ENCODE measurements at places on chromosomes 1 and 21.

- no peak for DNase-seq
Measured at GRCh38 chr1:97093741-97094140, 372.2 kb downstream of the PTBP2 start.

GRCh38 chr1:8782955-8783354 is 34.5 kb downstream of the RERE start:
- no peak for DNase-seq

DNA sequence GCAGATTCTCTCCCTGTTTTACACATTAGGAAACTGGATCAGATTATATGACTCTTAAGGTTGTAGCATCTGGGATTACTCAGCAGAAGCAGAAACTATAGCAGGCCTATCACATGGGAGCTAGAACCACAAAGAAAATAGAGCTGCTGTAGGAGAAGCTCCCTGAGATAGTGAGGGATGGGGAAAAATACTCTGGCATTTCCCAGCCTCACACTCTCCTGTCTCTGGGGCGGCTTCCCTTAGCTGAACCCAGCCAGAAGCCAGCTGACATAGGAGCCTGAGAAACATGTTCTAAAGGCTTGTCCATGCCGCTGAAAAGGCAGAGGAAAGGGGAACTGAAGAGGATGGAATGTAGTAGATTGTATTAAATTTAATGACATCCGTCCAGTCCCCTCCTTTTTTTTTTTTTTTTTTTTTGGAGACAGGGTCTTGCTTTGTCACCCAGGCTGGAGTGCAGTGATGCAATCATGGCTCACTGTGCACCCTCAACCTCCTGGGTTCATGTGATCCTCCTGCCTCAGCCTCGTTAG is 76.8 kb upstream of the DNAJC6 start:
- DNase-seq, result no peak

- DNase-seq, result no peak
Measured at GRCh38 chr1:247409869-247410544, 6.0 kb upstream of the NLRP3 start.

DNA sequence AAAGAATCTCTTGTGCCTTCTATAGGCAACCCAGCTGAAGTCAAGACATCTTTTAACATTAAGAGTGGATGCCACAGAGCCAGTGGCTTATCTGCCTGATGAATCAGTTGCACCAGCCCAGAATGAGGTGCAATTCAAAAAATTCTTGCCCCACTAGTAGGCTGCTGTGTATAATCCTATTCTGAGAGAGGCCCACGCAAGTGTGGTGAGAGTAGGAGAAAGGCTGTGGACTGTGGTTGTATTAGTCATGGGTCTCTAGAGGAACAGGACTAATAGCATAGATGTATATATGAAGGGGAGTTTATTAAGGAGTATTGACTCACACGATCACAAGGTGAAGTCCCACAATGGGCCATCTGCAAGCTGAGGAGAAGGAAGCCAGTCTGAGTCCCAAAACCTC is 216.4 kb downstream of the LTN1 start:
- no peak for DNase-seq

Data from stimulated activated CD8-positive, alpha-beta memory T cell treated with anti-CD3 and anti-CD28 coated beads, Interleukin-4, amount 100 ng/mL, for 1 hour (primary cell).